ENCODE measurements at places on chromosomes 3 and 15.

DNA sequence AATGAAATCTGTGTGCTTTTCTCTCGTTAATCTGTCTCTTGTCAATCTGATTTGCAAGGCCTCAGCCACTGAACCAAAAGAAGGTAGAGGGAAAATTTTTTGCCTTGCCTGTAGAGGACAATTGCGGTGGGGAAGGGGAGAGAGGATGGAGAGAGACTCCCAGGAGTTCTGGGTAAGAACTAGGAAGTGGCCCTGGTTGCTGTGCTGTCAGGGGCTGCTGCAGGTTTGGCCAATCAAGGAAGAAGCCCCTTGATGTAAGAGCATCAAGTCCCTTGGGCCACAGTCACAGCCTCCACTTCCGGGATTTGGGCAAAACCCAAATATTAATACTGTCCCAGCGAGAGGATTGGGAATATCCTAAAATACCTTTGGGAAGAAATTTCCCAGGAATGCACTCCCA is 43.3 kb downstream of the TRANK1 start:
- no peak for DNase-seq

- DNase-seq, result no peak
These were observed 23.6 kb downstream of the CCR1 start for GRCh38 chr3:46184469-46184868.

DNA sequence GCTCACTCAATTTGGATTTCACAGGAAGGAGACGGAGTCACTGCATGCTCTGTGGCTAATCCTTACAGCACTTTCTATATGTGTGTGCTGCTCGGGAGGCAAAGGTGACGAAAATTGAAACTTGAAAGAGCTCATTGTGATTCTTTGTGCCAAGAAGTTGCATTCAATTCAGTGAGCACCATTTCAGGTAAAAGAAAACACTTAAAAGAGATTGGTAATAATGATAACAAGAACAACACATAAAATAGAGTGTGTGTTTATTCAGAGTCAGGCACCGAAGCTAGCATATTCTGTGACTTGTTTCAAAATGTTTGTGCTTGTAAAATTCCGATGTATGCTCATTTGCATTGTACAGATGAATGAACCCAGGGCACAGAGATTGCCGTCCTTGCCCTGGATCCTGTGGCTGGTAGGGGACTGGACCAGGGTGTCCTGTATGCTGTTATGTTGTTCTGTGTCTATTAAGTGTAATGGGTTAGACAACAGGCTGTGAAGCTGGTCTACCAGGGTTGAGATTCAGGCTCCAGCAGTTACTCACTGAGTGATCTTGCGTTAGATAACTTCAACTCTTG is 193.3 kb upstream of the PROK2 start:
- DNase-seq, result no peak

- no peak for DNase-seq
These were observed 98.2 kb upstream of the UBE3A start for GRCh38 chr15:25536801-25537611.

DNA sequence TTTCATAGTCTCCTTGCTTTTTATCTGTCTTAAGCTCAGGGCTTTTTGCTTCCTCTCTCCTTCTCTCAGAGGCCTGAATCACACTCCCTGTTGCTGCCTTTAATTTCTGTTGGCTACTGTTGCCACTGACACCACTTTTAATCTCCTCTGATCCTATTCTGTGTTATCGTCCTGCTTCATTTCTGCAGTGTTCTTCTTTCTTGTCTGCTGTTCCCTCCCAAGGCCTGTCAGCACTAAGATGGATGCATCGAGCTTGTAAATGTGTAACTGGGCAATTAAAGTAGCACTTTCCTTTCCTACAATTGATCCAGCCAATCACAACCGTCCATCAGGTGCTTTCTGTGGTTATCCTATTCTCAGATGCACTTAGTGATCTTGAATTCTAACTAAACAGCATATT is 71.3 kb upstream of the VEPH1 start:
- DNase-seq, result no peak

DNA sequence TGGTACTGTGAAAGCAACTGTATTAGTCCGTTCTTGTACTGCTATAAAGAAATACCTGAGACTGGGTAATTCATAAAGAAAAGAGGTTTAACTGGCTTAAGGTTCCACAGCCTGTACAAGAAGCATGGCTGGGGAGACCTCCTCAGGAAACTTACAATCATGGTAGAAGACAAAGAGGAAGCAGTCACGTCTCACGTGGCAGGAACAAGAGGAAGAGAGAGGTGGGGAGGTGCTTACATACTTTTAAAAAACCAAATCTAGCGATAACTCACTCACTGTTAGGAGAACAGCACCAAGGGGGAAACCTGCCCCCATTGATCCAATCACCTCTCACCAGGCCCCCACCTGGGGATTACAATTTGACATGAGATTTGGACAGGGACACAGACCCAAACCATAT is 48.9 kb downstream of the IQGAP1 start:
- no peak for DNase-seq

Measured in RWPE2 (cell line).